ENCODE measurements at places on chromosomes 3 and 15.

- DNase-seq: no peak
Measured at GRCh38 chr3:135141672-135142071, 346.6 kb downstream of the EPHB1 start.

DNA sequence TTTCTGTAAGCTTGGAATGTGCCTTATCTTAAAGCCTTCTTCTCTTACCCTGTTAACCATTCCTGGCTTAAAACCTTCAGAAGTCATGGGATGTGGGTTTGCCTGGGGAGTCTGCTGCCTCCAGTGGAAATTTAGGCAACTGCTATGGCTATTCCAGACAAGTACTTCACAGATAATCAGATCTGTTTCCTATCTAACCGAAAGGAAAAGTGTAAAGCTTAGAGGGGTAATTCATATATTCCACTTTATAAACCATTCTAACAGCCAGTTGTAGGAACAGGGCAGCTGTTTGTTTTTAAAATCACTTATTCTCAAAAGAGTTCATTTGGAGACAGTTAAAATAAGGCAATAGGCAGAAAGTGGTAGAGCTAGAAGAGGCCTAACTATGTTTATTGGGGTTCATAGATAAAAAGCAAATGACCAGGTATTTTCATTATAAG is 219.9 kb downstream of the TCF12 start:
- no peak for DNase-seq

- DNase-seq: no peak
Measured at GRCh38 chr3:14208977-14209394, 30.4 kb downstream of the LSM3 start.

DNA sequence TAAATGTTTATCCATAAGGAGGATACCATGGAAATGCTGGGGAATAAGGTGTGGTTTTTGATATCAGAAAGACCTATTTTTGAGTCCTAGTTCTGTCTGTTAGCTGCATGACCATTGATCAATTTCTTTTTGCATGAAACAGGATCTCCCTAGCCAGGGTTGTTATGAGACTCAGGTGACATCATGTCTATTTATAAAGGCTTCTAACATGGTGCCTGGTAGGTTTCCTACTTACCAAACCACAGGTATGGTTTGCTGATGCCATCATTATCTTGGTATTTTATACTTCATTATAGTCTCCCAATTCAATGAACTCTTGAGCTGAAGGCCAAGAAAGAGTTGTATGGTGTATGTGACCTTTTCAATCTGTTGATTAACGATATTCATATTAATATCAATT is 144.0 kb downstream of the CLSTN2 start:
- DNase-seq: no peak

- DNase-seq: no peak
Measured at GRCh38 chr3:121809249-121809648, 25.6 kb downstream of the IQCB1 start.

GRCh38 chr3:172138792-172139507 is 99.6 kb downstream of the FNDC3B start:
- no peak for DNase-seq

- peak; percentile 50 for DNase-seq
Measured at GRCh38 chr15:33226559-33227181, 32.2 kb upstream of the FMN1 start.

DNA sequence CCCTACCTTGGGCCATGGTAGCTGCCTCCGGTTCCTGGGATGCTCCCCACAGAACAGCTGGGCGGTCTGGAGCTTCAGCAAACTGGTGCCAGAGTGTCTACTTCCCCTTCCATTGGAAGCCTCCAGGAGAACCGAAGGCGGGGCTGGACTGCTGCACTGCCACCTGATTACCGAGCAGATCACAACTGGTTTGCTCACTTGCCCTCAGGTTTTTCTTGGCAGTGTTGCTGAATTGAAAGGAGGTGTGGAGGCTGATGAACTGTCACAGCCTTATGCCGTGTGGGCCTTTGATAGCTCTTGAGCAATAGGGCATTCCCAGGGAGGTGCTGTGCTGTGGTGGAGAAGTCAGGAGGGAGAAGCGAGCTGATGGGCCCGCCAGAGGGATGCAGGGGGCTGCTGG is at the start of gene TGM5:
Gene TGM5, minus strand, starts transcription at position 95 of the 400 bp plus-strand sequence. Its CDS starts 79 bp downstream, at position 16.
- no peak for DNase-seq

- no peak for DNase-seq
Measured at GRCh38 chr3:127324913-127325628, 37.2 kb upstream of the PRR20G start.

GRCh38 chr3:104359546-104359945 is 1007.2 kb upstream of the ALCAM start:
- DNase-seq: no peak
